Fibroblast of lung (primary cell): ENCODE measurements at places on chromosomes 13 and 19. TPM values are rescaled to one million over a fixed set of nuclear protein-coding genes. Genes with fewer than 3 reads are reported as not detected.

GRCh38 chr19:34165295-34165738, 7.0 kb upstream of the LSM14A start:
- no peak for DNase-seq

DNA sequence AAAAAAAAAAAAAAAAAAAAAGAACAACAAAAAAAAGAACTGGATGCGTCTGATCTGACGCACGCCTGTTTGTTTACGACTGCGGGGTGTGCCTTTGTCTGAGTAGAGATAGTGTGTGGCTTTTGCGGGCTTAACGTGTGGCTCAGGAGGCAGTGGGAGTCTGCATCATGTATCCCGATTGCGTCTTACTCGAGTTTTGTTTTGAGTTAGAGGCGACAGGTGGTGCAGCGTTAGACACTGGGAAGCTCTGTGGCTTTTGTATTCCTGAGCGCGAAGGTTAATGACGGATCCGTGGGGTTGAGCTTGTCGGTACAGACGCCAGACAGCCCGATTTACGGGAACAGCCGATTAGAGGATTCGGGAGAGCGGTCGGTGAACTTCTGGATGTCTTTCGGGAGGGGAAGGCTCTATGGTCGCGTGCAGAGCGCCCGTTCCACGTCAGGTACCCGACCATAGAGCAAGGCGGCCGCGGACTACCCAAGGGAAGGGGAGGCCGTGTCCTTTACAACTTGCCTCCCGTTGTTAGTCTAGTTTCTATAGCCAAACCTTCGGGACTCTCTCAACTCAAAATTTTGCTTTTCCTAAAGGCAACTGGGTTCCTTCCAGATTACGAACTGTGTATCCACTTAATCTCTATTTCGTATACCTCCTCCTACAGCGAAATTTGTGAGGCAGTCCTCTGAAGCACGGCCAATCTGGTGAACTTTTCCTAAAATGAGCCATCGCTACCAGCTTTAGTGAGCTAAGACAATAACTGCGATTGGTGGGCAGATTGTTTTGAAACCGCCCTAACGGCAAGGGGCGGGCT, 926 bp upstream of the HNRNPUL1 start:
- DNase-seq: peak; percentile 81

GRCh38 chr13:100913143-100913542, 238.5 kb upstream of the TMTC4 start:
- no peak for DNase-seq

DNA sequence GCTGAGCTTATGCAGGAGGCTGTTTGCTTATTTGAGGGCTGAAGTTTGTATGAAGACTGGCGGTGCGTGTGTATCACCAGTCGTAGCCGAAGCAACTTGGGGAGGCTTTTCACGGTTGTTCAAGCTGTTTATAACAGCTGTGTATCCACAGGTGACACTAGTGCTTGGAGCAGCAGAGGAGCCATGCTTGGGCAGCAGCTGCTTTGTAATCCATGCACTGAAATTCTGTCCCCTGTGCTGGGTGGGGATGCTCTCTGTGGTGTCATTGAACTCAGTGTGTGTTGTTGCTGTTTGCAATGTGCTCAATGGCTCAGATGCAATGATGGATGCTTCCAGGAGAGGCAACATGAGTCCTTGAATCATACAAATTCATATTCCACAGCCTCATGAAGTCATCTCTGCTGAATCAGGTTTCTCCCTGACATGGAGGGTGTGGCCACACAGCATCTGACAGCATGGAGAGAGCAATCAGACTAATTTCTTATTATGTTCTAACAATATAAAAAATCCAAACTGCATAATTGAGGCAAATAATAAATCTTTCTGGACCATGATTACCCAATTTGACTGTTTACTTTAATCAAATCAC, 18.8 kb upstream of the GTF3A start:
- no peak for DNase-seq

GRCh38 chr19:24033301-24033962, 53.6 kb upstream of the ZNF254 start:
- peak; percentile 94 for DNase-seq

GRCh38 chr13:98265692-98266551, 88.9 kb upstream of the RNF113B start:
- peak; percentile 78 for DNase-seq

- no peak for DNase-seq
Observed at GRCh38 chr13:85434927-85435326, 364.3 kb downstream of the SLITRK6 start.

- no peak for DNase-seq
Observed at GRCh38 chr19:28948566-28948965, 264.4 kb downstream of the UQCRFS1 start.

DNA sequence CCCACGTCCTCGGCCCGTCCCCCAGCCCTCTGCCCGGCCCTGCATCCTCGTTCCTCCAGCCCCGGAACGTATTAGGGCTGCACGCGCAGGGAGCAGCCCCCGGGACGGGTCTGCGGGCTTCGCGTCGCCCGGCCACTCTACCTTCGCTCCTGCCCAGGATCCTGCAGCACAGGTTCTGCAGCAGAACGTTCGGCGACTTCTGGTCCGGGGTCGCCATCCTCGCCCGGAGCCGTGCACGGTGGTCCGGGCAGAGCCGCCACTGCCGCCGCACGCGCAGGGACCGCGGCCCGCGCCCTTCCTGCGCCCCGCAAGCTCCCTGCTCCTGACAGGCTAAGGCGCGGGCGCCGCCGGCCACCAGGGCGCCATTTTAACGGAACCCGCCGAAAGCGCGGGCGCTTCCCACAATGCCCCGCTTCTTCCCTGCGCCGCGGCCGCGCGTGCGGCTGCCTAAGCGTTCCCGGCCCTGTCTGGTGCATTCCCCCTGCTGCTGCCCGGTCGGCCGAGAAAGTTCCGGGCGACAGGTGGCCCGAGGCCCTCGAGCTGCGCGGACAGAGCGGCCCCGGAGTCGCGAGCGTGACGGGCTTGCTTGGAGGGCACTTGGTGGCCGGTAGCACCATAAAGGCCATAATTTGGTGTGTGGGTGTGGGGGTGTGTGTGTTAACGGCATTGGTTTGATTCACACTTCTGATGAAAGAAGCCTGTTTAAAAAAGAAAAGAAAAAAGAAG, at the start of gene TUBGCP3:
Gene TUBGCP3, minus strand, starts transcription at position 390 of the 726 bp plus-strand sequence. Its CDS starts 173 bp downstream, at position 217.
- DNase-seq: peak; percentile 78

- DNase-seq: no peak
Observed at GRCh38 chr13:85243831-85244230, 555.4 kb downstream of the SLITRK6 start.

GRCh38 chr19:21587117-21587461, 81.7 kb downstream of the ZNF429 start:
- DNase-seq: no peak

- DNase-seq: no peak
Observed at GRCh38 chr19:4830768-4831265, 695 bp downstream of the TICAM1 start.

DNA sequence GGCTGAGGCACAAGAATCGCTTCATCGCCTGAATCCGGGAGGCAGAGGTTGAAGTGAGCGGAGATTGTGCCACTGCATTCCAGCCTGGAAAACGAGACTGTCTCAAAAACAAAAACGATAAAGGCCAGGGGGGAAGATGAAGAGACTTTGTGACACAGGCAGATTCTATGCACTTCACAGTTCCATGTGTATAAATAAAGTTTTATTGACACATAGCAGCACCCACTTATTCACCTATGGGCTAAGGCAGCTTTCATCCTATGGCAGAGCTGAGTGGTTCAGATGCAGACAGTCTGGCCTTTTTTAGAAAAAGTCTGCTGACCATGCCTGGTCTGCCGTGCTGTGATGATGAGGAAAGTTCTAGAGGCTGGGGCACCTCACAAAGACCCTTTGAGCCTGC, 5.6 kb downstream of the LMNB2 start:
- no peak for DNase-seq

DNA sequence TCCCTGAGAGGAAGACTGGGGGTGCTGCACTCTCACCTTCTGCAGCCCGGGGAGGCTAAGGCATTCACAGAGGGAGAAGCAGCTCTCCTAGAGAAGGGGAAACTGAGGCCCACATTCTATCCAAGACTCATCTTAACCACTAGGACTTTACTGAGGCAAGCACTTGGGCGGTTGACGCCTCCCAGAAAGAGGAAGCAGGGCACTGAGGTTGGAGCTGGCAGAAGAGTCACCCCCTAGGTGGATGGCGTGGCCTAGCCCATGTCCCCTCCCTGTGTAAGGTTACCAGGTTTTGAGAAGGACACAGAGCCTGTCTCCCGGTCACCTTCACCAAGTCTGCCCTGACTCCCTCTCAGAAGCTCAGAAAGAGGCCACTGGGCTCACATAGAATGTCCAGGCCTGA, 2.7 kb downstream of the S1PR2 start:
- DNase-seq: no peak

DNA sequence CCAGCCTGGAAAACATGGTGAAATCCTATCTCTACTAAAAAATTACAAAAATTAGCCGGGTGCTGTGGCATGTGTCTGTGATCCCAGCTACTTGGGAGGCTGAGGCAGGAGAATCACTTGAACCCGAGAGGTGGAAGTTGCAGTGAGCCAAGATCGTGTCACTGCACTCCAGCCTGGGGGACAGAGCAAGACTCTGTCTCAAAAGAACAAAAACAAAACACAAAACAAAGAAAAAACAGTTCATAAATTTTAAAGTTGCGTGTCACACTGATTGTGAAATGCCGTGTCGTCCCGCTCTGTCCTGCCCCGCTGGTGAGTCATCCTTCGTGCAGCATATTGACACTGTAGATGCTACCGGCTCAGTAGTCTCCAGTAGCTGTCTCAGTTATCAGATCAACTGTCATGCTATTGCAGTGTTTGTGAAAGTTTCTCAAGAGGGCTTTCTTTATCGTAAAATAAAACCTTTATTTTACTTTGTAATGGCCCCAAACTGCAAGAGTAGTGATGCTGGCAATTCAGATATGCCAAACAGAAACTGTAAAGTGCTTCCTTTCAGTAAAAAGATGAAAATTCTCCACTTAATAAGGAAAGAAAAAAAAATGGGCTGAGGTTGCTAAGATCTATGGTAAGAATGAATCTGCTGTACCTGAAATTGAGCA, 36.4 kb upstream of the IGFL1 start:
- peak; percentile 64 for DNase-seq

DNA sequence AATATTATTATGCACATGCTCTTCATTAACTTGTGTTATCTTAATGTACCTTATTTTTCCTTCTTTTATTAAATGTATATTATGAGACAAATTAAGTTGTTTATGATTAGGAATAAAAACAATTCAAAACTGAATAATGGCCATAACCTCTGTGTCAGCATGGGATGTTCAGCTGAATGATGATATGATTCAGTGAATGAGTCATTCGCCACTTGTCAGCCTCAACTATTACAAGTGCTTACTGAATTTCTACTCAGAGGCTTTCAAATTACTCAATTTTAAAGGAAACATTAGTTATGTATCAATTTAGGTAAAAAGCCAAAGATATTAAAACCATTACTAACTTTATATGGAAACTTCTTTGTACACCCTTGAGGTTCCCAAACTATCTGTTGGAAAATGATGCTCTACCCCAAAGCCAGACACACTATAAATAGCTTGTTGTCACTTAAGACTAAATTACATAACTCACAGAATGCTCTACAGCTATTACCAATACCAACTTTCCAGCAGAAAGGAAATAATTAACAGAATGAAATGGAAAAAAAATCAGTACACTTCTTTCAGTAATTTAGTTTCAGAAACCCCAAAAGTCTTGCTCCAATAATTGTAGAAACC, 14.4 kb downstream of the LIG4 start:
- DNase-seq: peak; percentile 22

DNA sequence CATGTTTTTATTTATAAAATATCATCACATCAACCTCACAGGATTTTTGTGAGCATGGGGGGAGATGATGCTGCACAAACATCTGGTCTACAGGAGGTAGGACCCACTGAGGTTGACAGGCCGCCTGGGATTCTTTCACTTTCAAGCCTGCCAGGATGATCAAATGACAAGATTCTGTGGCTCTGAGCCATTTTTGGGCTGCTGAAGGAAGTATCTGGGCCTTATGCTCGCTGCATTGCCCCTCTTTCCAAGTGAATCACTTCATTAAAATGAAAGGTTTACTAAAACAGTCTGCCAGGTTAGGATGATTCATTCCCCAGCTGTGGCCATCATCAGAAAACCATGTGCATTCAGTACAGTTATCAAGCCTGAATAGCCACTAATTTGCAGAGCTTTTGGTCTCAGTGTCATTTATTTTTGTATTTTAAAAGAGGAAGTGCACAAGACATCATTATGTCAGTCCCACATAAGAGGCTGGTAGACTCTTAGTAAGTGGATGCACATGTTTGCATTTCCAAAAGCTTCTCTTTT, 34.4 kb downstream of the STARD13 start:
- DNase-seq: peak; percentile 99

Gene BORA
- total RNA-seq: 2.3 and 4.8 TPM in 2 replicates

Gene ATP4A
- total RNA-seq: not detected in 2 replicates

Gene NOVA2
- total RNA-seq: not detected in 2 replicates

Gene FREM2
- total RNA-seq: under 0.01 TPM in 1 of 2 replicates, not detected in the other

Gene ZNF578
- 5.1 and 9.6 TPM in 2 replicates for total RNA-seq

Gene RAB3A
- total RNA-seq: 0.77 and 2.0 TPM in 2 replicates
